H1 (cell line): ENCODE measurements at places on chromosomes 13 and 19. TPM values are rescaled to one million over a fixed set of nuclear protein-coding genes. Genes with fewer than 3 reads are reported as not detected.

Gene MBD3L2B
- total RNA-seq: not detected in 2 replicates

Gene CD70
- 0.84 and 1.3 TPM in 2 replicates for total RNA-seq

Gene CYP4F8
- not detected in 2 replicates for total RNA-seq

Gene PSG2
- total RNA-seq: not detected in 2 replicates

Gene ZNF557
- 5.8 and 7.4 TPM in 2 replicates for total RNA-seq
